Activated CD4-positive, alpha-beta T cell treated with anti-CD3 and anti-CD28 coated beads, Interleukin-2, amount 50 U/mL, for 24 hours (primary cell): ENCODE measurements at places on chromosomes 2 and 18.

GRCh38 chr18:32284284-32284683 lies 94.4 kb downstream of the MEP1B start:
- DNase-seq, result no peak

GRCh38 chr2:98540536-98540935 lies 67.8 kb downstream of the COA5 start:
- no peak for DNase-seq

DNA sequence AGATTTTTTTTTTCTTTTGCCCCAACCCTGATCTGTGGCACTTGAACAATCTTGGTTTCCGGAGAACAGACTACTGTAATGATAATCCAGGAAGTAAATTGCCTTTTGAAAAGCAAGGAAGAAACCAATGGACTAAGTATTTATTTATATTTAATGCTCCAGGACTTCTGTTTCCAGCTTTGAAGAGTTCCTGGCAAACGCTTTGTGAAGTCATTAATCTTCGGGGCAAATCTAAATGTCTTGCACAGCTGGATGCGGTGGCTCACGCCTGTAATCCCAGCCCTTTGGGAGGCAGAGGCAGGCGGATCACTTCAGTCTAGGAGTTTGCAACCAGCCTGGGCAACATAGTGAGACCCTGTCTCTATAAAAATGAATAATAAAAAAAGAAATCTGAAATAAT lies 135.1 kb upstream of the GATA6 start:
- DNase-seq, result no peak

DNA sequence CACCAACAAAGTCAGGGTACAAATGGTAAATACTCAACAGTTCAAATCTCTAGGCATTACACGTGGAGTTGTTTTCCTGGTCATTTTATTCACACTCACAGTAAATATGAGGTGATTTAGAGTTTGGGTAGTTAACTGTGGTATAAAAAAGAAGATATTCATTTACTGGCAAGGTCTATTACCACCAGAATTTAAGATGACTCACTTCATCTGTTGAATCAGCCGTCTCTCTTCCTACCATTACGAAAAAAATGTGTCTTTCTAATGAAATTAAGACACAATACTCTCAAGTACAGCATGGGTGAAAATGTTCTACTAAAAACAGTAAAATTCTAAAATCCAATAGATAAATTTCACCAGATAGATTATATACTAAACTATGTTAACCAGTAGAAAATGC lies 21.0 kb upstream of the GPR75 start:
- no peak for DNase-seq

GRCh38 chr2:217127744-217128143 lies 267.9 kb upstream of the TNP1 start:
- DNase-seq, result no peak

GRCh38 chr2:45180033-45180746 lies 170.9 kb upstream of the SIX2 start:
- no peak for DNase-seq

DNA sequence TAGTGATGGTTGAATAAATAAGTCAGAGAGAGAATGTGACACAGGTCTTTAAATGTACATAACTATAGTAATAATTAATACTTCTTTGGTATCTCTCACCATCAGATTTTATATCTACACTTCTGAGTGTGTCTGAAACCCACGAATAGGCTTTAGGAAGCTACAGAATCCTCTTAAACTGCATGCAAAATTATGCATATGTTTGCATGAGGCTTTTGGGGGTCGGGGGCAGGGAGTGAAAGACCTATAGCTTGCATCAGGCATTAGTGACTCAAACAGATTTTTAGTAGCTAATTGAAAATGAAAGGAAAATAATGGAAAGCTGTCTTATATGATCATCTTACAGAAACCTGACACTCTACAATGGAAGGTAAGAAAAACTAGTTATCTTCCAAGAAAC lies 14.9 kb downstream of the LRPPRC start:
- DNase-seq, result no peak

GRCh38 chr2:171547720-171548119 lies 25.4 kb downstream of the CYBRD1 start:
- no peak for DNase-seq

DNA sequence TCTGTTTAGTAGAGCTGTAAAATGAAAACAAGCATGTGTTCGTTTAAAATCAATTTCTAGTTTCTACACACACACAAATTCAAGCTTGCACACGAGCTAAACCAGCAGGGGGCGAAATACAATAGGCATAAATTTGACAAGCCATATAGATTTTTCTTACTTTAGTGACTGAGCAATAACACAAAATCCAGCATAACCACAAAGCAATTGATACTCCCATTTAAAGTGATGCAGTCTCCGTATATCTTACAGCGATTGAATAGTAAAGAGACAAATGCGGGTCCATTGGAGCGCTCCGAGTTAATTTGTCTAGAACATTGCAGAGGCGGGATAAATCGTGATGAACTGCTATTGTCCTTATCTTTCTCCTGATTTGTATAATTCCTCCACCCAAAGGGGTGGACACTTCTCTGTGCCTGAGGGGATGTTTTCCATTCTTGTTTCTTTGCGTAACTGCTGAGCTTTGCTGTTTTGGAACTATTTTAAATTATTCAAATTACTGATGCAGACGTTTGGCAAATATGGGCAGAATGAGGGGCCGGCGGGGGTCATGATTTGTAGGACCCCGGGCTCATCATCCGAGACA lies 1.2 kb upstream of the AFTPH start:
- peak; percentile 74 for DNase-seq

DNA sequence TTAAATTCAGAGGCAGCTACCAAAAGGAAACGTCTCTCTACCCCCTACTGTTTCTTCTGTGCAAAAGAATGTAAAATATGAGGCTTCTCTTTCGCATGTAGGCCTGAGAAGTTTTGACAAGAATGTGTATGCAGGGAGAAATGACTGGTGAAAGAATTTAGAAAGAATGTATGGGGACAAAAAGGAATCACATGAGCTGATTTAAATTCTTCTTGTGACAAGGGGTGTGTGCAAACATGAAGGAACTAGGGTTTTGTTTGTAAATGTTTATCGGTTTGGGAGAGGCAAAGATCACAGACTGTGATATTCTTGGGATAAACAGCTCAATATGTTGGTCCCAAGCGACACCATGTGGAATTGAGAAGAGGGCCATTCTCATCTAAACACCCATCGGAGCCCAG lies 345.2 kb upstream of the VRK2 start:
- no peak for DNase-seq

DNA sequence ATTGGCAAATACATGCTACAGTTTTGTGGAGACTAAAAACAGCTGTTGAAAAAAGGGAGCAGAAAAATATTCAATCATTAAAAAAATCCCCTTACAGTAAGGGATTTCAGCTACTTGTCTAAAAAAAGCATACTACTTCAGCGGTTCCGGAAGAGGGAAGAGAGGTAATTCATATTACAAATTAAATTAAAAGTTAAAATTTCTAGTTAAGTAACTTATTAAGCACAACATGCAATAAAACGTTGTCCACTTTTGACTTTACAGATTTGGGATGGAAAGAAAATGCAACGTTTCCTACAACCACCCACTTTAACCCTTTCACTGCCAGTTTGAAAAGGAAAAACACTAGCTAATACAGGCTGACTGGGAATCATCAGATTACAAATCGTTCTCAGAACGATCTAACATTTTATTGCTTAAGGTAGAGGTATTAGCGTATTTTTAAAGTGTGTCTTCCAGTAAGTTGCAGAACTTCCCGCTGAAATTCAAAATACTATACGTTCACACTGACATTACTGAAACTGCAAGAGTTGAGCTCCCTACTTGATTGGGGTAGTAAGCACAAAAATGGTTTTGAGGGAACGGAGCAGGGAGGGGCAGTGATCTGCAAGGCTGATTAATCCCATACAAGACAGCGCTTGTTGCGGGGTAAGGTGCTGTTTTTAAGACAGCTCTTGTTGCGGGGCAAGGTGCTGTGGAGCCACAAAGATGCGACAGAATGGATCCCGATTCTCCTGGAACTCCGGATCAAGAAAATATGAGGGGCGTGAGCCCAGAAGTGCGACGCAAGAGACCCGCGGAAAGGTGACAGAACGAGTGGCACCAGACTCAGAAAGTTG lies 743 bp downstream of the HADHA start:
- no peak for DNase-seq

DNA sequence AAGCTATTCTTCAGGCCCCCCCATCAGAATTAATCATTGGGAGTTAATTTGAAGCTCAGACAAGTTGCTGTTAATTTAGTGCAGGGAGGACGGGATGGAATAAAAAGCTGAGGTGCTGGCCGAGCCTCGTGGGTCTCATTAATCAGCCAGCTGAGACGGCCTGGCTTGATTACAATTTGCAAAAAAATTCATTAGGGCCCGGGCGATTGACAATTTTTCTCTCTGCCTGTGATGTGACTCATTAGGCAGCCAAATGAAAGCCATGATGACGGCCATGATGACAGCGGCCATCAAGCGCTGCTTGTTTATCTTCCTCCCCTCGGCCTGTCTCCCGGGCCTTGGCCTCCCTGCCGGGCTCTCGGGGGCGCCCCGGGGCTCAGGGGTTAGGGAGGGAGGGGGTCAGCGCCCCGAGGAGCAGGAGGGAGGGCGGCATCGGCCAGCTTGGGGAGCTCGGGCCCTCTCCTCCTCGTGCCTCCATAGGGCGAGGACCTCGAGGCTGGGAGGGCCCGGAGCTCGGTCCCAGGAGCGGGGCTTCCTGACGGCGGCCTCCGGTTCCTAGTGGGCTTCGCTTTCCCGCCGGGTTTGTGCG lies 5.2 kb downstream of the GBX2 start:
- DNase-seq, result no peak

GRCh38 chr2:196314780-196315179 lies 143.4 kb upstream of the STK17B start:
- no peak for DNase-seq
